ENCODE measurements at places on chromosomes 7 and 10.

- DNase-seq, result no peak
Measured at GRCh38 chr7:74365322-74366022, 76.3 kb downstream of the CLIP2 start.

GRCh38 chr10:68597407-68597806 lies 37.3 kb downstream of the TET1 start:
- DNase-seq, result no peak

DNA sequence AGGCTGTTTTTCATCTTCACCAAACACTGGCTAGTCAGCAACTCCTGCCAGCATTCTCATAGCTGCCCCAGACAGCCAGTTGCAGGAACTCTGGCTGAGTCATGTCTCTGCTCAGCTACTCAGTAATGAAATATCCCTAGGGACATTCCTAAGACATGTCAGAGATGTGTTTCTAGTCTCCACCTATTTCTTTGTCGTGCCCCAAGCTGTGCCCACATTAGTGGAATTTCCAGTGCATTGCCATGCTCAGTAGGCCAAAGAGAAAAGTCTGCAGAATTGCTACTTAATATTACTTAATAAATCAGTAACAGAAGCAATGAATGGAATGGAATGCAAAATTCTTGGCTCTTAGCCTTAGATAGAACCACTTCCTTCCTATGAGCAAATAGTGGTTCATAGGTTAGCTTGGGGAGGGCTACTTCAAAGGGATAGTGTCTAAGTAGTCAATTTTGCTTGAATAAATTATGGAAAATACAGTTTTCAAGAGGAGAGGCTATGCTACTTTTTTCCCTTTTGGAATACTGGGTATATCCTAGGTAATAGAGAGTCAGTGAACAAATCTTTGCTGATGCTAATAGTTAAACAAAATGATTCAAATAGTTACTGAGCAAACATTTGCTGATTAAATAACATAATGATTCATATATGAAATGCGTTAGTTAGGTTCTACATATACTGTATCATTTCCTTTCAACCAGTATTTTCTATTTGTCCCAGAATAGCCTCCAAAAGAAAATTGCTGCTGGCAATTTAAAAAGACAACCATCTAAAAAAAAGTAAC lies 23.6 kb upstream of the SEMA3C start:
- DNase-seq, result peak; percentile 97

DNA sequence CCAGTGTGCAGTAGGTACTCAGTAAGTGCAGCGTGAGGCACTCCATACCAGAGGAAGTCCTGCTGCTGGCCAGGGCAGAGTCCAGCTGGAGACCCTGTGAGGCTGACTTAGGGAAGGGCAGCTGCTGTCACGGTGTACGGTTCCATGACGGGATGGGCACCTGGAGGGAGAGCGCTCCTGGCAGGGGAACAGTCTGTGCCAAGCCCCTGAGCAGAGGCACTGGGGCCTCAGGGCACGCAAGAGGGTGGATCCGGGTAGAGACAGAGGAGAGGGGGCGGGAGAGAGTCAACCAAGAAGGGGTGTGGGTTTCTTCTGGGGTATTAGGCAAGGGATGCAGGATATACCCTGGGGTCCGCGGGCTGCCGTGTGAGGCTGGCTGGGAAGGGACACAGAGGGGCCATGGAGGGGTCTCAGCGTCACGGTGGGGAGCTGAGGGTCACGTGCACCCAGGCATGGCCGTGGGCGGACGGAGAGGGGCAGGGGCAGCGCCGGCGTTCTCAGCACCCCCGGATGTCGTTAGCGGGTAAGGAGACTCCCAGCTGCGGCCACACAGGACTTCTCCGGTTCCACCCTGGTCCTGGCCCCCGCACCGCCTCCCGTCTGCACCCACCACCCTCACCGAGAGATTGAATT lies 70.5 kb downstream of the MICALL2 start:
- no peak for DNase-seq

DNA sequence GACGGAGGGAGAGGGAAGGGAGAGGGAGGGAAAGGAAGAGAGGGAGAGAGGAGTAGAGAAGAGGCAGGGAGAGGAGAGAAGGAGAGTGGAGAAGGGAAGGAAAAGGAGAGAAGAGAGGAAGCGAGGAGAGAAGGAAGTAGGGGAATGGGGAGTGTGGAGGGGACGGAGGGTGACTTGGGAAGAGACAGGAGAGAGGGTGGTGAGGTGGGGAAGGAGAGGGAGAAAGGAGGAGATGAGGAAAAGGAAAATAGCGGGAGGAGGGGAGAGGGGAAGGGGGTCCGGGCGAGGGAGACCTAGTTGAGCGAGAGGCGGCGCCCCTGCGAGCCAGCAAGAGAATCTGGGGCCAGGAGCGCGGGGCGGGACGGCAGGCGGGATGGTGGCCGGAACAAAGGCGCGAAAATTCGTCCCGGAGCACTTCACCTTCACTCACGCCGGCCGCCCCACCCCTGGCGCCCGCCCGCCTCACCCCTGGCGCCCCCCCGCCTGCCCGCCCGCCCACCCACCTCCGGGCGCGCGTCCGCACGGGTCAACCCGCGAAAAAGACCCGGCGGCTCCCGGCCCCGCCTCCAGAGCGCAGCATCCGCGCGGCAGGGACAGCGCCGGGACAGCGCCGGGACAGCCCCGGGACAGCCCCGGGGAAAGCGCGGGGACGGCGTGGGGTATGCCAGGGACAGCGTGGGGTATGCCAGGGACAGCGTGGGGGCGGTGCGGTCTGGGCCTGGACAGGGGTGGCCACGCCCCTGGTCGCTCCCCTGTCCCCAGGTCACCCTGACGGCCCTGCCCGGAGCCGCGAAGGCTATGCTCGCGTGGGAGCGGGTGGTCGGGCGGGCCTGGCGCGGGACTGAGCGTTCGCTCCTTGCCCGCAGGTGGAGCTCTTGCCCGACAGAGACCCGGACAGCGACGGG lies 4.2 kb downstream of the VSTM2A start:
- DNase-seq, result no peak

DNA sequence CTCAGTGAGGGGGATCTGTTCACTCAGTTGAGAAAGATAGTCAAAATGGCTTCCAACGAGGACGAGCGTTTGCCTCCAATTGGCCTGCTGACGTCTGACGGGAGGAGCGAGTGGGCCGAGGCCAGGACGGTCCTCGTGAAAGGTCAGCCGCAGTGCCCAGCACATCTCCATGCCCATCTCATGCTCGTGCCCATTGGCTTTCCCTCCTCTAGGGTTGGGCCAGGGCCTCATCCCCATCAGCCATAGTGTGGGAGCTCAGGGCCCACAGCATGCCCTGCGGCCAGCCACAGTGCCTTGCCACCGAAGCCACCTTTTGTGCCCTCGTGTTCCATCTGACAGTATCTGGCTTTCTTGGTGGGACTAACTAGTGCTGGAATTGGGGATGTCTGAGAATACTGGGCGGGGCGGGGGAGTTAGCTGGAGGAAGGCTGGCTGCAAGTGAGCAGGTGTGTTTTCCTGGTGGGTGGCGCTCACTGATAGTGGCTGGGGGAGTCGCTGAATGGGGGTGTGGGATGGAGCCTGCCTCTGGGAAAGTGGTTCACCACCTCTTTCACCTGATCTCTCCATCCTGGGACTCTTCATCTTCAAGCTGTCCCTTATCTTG lies 13.9 kb downstream of the CHAT start:
- no peak for DNase-seq

GRCh38 chr7:134444198-134444960 lies 14.5 kb downstream of the AKR1B1 start:
- DNase-seq, result no peak

DNA sequence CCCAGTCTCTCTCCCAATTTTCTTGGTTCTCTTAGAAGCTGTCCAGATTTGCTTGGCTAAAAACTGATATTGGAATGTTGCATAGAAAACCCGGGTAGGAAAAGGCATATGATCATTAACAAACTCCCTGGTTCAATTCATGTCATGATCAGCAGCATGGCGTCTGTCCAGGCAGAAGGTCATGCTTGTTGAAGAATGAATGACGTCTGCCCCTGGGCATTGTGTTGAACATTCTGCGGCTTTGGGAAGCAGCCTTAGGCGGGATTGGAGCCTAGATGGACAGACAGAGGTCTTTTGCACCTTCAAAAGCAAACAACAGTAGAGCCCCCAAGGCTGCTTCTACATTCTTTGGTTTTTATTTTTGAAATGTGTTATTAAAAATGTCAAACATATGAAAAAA lies 7.7 kb upstream of the MINDY3 start:
- no peak for DNase-seq

GRCh38 chr10:105964009-105964408 lies 1200.5 kb downstream of the SORCS1 start:
- no peak for DNase-seq

DNA sequence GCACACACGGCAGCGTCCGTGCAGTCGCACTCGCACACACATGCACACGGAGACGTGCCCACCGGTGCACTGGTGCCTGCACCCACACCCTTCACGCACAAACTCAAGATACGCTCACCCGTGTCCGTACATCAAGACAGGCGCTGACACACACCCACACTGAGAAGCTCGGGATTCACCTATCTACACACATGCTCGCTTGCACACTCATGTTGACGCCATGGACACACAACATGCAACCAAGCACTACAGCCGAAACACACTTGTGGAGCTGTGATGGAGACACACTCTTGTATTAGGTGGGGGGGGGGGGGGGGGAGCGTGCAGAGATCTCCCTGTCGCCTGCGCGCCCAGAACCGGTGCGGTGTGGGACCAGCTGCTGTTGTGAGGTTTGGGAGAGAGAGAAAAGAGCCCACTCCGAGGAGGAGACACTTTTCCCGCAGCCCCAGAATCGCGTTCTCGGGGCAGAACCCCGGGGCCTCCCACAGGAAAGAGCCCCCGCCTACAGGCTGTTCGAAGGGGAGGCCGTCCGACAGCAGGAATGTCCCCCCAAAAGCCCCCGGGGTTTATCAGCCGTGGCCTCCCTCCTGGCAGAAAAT lies 605 bp upstream of the NFKB2 start:
- DNase-seq, result no peak
